ENCODE measurements at places on chromosomes 4 and X.

- DNase-seq: peak; percentile 17
These were observed 1.1 kb downstream of the NAA10 start for GRCh38 chrX:153933748-153934147.

DNA sequence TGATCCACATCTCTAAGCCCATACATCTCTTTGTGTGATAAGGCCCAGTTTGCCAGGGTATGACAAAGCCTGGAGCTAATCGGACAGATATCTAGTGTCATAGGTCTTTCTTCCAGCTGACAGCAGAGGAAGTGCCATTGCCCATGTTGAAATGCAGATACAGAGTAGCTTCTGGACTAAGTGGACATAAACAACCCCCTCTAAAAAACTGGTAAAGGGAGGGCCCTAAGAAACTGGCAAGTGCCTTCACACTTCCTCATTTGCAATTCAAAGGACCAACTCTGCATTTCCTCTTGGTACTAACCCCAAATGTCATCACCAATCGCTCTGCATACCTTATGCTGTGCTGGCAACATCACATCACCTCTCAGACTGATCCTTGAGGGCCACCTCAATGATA lies 20.8 kb downstream of the ARHGEF6 start:
- DNase-seq: no peak

DNA sequence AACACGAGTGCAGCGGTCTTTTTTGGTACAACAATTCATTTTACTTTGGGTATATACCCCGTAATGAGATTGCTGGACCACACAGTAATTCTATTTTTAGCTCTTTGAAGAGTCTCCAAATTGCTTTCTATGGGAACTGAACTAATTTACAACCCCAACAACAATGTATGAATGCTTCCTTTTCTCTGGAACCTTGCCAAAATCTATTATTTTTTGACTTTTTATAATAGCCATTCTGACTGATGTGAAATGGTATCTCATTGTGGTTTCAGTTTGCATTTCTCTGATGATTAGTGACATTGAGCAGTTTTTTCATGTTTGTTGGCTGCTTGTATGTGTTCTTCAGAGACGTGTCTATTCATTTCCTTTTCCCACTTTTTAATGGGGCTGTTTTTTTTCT lies 240.8 kb downstream of the STK32B start:
- no peak for DNase-seq

DNA sequence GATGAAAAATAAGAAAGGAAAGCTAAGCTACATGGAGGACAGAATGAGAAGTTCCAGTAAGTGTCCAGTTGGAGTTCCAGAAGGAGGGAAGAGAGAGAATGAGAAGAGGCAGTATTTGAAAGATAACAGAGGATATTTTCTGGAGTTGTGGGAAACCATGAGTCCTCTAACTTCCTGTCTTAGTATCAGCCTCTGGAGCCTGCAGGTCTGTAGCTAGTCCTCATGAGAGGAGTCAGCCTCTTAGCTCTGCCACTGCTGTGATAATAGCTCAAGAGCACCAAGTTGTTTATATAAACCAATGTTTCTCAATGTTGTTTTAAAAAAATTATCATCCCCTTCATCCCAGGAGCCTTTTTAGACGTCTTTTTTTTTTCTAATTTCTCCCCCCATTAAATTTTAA lies 2.4 kb upstream of the PLAC1 start:
- DNase-seq: no peak

DNA sequence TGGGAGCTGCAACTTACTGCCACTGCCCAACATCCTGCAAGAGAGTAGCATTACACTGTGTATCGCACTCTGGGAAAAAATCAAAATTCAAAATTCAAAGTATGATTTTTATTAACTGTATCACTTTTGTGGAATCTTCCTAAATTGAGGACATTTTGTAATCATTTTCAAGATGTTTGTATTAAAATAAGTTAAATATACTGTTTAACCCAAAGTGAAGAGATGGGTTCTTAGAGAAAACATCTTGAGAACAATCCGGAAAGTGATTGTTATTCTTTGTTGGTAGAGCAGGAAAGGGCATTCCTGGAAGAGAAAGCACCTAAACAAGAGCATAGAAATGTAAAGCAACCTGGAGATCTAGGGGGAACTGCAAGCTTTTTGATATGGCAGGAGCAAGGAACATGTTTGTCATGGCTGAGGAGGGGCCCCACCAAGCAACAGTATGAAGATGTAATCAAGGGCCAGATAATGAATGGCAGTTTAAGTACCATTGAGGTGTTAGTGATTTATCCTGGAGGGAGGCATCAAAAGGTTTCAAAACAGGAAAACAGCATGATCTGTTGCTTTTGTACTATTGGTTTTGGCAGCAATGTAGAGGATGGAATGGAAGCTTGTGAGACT lies 14.1 kb upstream of the SEC24D start:
- DNase-seq: no peak

DNA sequence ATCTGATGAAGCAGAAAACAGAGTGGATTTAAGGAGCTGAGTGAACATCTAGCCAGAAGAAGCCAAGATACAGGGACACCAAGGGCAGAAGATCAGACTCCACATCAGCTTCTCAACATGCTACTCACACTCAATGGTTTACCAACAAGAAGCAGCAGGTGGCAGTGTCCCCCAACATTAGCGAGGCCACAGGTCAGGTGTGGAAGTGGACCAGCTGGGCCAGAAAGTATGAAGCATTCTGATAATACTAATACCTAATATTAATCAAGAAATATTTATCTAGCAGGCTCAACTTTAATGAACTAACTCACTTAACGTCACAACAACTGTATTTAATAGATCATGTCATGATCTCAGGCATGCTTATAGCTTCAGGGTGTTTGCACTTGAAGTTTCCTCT lies 73.4 kb upstream of the TTC29 start:
- peak; percentile 54 for DNase-seq

DNA sequence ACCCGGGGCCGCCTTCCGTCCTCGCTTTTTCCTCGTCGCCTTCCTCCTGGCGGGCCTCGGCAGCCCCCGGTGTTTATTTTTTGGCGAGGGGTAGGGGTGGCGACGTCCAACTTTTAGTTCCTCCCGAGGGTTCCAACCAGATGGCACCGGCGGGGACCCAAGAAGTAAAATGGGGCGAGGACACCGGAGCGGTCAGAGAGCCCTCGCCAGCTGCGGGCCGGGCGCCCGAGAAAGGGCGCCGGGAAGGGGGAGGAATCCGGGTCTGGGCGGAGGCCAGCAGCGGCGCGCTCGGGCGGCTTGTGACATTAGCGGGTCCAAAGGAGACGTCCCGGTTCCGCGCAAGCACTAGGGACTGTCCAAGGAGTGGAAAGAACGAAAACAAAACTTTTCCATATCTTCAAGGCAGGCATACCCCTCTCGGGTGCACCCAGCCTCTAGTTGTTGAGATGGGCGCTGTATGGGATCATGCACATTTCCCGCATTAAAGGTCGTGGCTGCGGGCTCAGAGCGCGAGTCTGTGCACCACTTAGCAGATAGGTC lies 691 bp upstream of the USP46 start:
- no peak for DNase-seq

All from bronchial epithelial cell (primary cell).